ENCODE measurements at places on chromosomes 6 and 20.

DNA sequence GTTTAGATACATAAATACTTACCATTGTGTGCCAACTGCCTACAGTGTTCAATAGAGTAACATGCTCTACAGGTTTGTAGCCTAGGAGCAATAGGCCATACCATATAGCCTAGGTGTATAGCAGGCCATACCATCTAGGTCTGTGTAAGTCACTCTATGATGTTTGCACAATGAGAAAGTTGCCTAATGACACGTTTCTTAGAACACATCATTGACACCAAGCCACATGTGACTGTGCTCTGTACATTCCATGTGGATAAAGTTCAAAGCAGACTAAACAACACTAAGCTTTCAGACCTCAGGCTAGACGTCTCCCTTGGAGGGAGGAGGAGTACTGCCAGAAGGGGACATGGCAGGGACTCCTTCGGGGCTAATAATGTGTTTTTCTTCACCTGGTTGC, 93.6 kb downstream of the KIF16B start:
- no peak for DNase-seq

DNA sequence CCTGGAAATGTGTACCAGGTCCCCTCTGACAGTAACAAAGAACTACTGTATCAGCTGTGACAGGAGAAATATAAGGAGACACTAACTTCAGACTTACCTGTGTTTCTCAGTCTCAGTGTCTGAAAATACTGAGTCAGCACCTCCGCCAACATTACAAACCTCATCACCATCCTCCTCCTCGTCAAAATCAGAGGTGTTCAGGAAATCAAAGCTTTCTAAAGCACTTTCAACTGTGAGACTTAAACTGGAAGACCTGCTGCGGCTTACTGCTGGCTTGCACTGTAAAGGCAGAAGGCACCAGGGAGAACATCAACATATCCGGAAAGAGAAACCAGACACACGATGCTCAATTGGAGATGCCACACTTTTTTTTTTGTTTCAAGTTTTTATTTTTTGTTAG, 40.3 kb upstream of the ARMH2 start:
- no peak for DNase-seq

DNA sequence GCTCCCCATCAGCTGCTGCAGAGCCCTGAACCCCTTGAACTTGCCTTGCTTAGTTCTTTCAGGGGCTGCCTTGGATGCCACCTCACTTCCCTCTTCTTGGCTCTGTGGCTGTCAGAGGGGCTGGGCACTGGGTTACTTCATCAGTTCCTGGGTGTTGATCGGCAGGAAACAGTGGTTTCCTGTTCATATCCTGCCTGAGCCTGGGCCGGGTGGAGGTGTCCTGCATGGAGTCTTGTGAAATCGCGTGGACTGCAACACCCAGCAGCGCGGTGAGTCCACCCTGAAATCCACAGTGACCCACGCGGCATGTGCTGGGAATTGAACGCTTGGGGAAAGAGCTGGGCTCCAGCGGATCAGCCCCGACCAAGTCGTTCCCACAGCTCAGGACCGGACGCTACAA, 97.5 kb downstream of the CDH26 start:
- DNase-seq: no peak

GRCh38 chr20:40457404-40457803, 231.6 kb downstream of the MAFB start:
- DNase-seq: no peak

GRCh38 chr6:21999012-21999528, 297.8 kb downstream of the PRL start:
- DNase-seq: no peak

GRCh38 chr6:3247255-3248146, 11.2 kb upstream of the PSMG4 start:
- DNase-seq: no peak

DNA sequence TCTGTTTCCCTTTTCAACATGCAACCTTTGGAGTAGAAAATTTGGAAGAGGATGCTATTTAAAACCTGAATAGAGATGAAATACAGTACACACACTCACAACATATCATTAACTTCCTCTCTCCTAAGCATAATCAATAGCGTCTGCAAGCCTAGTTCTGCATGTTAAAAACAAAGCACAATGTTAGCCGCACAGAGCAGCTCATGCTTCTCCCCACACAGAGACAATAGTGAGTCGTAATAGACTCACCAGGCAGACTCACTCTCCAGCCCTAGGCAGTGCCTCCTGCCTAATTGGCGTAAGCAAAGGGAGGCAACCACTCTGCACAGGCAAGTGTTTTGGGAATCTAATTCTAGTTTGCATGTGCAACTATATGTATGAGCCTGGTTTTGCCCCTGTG, 45.8 kb upstream of the ARID1B start:
- no peak for DNase-seq

Data from stimulated activated CD8-positive, alpha-beta memory T cell treated with anti-CD3 and anti-CD28 coated beads, Interleukin-4, amount 100 ng/mL, for 1 hour (primary cell).